Erythroblast (primary cell): ENCODE measurements at places on chromosomes 12 and 14.

- DNase-seq = no peak
Measured at GRCh38 chr14:54669721-54670561, 103.0 kb downstream of the SAMD4A start.

DNA sequence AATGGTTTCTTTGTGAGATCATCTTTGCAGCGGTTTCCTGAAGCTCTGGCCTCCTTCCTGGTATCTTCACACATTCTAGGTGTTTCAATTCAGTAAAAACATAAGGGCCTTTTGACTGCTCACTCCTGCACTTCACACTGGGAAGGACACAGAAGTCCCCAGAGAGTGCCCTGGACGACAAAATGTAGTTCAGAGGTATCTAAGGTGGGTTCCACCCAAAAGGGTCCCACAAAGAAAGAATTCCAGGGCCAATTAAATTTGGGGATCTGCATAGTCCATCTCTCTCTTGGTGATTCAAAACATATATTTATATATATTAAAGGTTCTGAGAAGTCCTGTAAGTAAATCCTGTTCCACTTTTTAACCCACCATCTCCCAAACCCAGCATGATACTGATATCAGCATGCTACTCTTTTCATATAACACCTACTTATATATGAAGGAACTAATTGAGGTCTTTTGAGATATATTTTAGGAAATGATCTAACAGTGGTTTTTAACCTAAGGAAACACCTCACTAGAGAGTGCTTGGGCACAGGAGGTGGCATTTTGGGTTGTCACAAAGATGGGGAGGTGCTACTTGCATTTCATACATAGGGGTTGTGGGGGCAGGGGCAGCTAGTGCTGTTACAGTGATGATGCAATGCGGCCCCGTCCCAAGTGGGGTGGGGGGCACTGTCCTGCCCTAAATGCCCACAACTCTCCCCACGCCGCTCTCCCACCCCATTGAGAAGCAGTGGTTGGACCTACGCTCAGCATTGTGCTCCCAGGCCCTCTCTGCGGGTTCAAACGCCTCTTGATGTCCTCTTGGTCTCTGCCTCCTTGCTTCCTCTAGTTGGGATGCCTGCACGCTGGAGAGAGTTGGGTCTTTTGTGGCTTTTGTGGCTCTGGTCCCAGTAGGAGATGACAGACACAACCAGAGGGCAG lies 109.4 kb downstream of the ARF6 start:
- peak; percentile 46 for DNase-seq

- DNase-seq = no peak
Measured at GRCh38 chr12:85747941-85748495, 88.2 kb downstream of the RASSF9 start.

GRCh38 chr12:126347421-126347820 lies 1282.2 kb downstream of the AACS start:
- no peak for DNase-seq

- DNase-seq = peak; percentile 28
Measured at GRCh38 chr12:72677139-72677538, 405.0 kb downstream of the TRHDE start.

GRCh38 chr12:96445691-96446583 lies 43.4 kb upstream of the CFAP54 start:
- peak; percentile 38 for DNase-seq

GRCh38 chr12:57258977-57259970 lies 8.3 kb upstream of the STAC3 start:
- DNase-seq = peak; percentile 55

- DNase-seq = no peak
Measured at GRCh38 chr12:120649442-120650232, 9.2 kb downstream of the CABP1 start.

DNA sequence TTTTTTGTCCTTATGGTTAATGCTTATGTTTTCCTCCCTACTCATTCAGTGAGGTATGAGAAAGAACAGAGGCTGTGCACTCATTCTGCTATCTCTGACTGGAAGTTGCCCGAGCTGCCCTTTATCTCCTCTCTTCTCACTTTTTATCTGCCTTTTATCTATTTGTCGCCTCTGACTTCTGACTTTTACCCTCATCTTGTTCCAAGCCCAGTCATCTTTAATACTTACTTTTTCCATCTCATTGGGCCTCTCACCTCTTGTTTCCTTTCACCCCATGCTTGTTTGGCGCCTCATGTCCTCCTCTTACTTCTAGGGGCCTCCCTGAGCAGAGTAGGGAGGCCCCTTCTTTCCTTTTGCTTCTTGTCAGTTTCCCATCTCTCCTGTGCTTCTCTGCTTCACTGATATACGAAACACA lies 50.7 kb downstream of the DIP2B start:
- DNase-seq = peak; percentile 75

GRCh38 chr12:42119085-42119633 lies 25.5 kb downstream of the GXYLT1 start:
- no peak for DNase-seq

- DNase-seq = peak; percentile 53
Measured at GRCh38 chr14:106790189-106791036, 1264.0 kb downstream of the TMEM121 start.

DNA sequence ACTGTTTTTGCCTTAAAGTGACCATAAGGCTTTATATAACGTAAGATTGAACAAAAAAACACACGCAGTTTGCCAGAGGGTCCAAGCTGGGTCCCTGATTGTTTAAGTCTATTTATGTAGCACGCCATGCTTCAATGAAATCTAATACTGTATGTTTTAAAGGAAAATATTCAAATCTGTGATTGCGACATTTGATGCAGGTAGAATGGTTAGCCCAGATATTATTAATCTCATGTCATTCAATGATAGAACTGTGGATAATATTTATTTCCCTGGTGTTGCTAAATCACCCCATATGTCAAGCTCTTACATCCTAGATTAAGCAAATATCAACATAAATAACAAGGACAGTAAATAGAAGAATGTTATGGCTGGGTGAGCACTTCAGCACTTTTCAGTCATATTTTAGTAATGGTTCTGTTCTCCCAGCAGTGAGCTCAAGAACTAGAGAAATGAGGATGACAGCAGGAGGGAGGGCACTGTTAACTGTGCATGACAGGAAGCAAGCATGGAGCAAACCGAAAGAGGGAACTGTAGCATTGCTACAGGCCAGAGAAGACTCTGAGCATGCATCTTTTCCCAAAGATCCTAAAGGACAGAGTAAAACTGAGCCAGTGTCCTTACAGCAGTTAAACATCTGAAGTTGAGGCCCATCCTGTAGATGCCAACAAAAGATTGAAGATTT lies 465.7 kb upstream of the MGAT4C start:
- DNase-seq = no peak

GRCh38 chr12:6088921-6089747 lies 35.3 kb downstream of the VWF start:
- DNase-seq = no peak

DNA sequence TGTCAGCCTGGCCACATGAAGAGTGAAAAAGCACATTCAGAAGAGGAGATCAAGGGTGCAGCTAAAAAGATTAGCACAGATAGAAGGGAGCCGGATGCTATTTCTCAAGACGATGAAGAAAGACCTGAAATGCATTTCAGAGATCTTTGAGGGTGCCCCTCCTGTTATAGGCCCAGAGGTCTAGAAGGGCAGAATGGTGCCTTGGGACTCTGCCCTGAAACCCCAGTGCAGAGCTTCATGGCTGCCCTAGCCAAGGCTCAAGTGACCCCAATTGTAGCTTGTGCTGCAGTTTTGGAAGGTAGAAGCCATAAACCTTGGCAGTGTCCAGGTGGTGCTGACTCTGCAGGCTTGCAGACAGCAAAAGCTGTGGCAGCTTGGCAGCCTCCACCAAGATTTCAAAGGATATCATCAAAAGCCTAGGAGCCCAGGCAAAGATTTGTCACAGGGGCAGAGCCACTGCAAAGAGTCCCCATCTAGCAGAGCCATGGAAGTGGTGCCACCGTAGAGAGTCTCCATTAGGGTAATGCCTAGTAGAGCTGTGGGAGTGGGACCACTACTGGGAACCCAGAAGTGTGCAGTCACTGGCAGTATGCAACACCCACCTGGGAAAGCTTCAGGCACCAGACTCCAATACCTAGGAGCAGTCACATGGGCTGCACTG lies 6.4 kb downstream of the LACRT start:
- DNase-seq = no peak

- DNase-seq = no peak
Measured at GRCh38 chr14:48536318-48536717, 860.9 kb upstream of the MDGA2 start.

DNA sequence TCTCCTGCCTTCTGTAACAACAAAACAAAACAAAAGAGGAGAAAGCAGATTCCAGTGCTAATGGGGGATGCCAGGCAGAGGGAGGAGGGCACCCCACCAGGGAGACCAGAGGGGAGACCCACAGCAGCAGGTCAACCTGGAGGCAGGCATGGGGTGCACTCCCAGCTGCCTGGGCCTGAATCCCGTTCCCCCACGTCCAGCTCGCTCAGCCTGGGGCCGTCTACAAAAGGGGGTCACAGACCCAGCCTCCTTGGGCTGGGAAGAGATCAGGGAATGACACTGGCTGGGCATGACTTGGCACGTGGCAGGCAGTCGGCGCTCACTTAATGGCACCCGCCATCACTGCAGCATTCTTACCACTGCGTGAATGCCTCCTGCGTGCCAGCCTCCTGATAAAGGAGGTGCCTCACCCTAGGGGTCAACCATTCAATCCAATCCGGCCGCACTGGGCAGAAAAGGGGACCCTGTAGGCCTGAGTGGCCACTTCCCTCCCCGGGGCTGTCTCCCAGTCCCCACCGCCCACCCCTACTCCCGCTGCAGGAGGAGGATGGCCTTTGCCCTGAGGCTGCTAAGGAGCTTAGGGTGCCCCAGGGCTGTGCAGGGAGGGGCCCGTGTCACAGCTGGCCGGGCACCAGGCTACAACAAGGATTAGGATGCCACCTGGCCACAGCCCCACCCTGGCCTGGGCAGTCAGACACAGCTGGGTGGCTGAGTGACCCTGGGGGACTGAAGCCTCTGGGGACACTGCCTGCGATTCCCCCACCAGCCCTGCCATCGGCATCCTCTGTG lies 87.5 kb downstream of the NCOR2 start:
- DNase-seq = no peak

- DNase-seq = no peak
Measured at GRCh38 chr12:94182986-94183707, 34.8 kb downstream of the PLXNC1 start.

DNA sequence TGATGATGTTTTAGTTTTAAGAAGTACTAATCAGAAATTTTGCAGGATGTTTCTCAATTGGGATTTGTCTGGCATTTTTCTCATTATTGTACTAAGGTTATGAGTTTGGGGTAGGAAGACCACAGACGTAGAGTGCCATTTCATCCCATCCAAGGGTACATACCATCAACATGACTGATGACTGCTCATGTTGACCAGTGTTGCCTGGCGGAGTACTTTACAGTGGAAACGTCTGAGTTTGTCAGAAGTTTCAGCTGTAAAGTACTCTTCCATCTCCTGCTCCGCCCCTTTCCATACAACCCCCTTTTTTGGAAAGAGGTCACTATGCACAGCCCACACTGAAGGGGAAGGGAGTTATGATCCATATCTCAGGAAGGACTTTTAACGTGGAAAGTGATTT lies 74.2 kb downstream of the RCOR1 start:
- DNase-seq = no peak

- DNase-seq = no peak
Measured at GRCh38 chr14:20848316-20848954, 42.8 kb upstream of the RNASE3 start.

DNA sequence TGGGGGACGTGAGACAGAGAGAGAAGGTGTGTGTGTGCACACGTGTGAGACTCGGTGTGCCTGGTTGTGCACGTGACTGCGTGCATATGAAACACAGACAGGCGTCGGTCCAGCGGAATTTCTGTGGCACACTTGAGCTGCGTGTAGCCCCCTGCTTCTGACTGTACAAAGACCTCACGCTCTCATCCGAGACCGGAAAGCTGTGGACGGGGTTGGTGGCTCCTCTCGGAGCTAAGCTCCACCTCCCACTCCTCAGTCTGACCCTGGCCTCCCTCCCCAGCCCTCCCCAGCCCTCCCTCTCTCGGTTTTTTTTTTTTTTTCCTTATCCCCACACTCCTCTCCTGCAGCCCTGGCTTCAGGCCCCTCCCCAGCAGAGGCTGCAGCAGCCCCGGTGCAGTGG lies 8.3 kb upstream of the C14orf180 start:
- no peak for DNase-seq

DNA sequence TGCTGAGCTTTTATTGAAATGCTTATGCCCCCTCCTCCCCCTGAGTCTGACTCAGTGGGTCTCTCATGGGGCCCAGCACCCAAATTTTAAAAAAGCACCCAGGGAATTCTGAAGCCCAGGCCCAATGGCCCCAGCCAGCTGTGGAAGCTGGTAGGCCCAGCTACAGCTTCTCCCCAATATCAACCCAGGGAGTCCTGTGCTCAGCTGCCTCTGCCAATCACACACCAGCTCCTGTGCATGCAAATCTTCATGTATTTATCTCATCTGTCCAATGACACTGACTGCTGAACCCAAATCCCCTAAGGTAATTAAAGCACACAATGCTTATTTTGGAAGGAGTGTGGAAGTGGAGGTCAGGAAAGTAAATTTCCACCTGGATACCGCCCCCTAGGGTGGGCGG lies 76.3 kb downstream of the CCDC88C start:
- DNase-seq = no peak

GRCh38 chr12:116859079-116859478 lies 22.2 kb downstream of the HRK start:
- DNase-seq = no peak

- DNase-seq = peak; percentile 41
Measured at GRCh38 chr12:53626702-53627169, 554 bp upstream of the ATF7 start.

DNA sequence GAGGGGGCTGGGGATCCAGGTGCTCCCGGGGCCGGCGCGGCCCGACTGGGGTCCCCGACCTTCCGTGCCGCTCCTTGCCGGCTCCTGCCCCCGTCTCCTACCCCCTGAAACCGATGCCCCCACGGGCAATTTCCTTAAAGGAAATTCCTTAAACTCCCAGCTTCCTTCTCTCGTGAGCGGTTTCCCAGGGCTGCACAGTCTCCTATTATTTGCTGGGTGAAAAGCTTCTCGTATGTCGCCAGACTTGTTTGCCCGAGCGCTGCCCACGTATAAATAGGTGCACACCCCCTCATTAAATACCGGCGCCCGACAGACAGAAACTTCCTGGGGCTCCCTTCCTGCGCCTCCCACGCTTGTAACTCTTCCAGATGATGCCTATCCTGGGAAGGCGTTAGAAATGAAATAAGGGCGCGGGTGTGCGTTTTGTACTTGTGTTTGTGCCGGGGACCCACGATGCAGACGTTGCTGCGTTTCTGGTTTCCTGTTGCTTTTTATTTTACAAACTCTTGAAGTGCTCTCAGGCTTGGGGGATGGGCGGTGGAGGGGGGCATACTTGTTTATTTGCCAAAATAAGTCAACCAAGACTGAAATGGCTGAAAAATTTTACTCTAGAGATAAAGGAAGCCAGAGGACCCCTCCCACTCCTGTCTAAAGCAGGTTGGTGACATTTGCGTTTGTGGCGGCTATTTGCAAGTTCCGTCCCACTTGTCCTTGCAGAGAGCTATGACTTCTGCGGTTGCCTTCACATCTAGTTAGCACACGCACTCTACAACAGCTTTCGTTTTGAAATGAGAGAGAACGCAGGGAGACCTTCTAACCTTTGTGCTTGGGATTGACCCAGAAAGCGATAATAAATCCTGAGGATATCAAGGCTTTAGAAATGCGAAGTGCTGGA lies 1.0 kb downstream of the HIP1R start:
- peak; percentile 40 for DNase-seq
